ENCODE measurements at places on chromosomes 5 and 9.

- no peak for DNase-seq
These were observed 194.0 kb downstream of the FBXL7 start for GRCh38 chr5:15693933-15694332.

- no peak for DNase-seq
These were observed 202.4 kb upstream of the CDH9 start for GRCh38 chr5:27240791-27241190.

GRCh38 chr9:125544988-125545651 is 161.9 kb downstream of the MAPKAP1 start:
- no peak for DNase-seq

DNA sequence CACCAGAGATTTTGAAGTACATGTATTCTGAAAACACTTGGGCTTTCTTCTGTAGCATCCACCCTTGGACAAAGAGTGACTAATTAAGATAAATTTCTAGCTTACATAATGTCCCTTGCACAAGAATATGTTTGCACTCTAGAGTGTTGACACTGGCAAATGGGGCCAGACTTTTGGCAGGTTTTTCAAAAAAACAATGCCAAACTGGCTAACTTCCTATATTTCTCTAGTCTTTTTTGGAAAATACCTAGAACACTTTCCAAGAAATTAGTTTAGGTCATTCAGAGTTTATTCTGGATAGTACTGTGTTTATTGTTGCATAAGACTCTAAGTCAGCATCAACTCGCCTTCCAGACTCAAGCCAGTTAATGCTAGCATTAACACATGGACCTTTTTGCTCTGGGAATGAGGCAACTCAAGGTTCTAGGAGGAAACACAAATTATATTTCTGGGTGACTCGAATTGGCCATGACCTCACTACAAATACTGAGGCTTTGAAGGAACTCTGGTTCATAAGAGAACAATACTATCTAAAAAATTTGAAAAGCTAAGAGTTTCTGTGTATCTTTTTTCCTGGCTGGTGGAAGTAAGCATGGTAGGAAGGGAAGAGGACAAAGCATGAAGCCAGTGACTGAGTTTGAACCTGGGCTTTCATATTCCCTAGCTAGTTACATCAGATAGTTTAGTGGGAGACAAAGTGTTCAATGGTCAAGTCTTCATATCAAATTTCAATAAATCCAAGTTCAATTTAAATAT is 101.6 kb downstream of the NREP start:
- DNase-seq: no peak

DNA sequence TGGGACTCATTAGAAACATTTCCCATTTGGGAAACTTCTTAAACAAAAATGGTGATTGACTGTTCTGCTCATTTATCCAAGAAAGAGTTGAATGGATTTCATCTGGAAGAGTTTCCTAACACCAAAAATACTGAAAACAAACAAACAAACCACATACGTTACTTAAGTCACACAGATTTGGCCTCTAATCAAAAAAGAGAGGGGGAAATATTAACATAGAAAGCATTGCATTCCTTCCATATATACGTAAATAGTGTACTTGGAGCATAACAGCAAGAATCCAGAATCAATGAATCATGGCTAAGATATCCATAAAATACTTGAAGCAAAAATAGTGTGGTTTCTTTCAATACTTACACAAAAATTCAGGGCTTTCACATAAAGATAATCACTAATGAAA is 189.8 kb upstream of the MAP3K1 start:
- no peak for DNase-seq

GRCh38 chr5:126269511-126269910 is 153.7 kb upstream of the GRAMD2B start:
- DNase-seq: no peak

DNA sequence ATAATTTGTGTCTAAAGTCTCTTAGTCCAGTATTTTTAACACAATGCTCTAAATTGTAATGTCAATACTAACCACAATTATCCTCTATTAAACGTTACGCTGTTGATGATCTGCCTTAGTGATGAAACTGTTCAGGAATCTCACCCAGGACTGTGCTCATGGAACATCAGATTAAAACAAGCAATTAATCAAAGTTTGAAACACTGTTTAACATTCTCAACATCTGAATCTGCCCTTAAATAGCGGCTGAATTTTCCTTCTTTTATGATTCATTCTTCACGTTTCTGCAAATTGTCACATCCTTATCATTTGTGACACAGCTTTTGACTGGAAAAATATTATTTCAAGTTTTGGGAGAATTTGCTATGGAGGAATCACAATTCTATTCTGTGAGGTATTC is 113.8 kb downstream of the MARCHF11 start:
- DNase-seq: no peak

DNA sequence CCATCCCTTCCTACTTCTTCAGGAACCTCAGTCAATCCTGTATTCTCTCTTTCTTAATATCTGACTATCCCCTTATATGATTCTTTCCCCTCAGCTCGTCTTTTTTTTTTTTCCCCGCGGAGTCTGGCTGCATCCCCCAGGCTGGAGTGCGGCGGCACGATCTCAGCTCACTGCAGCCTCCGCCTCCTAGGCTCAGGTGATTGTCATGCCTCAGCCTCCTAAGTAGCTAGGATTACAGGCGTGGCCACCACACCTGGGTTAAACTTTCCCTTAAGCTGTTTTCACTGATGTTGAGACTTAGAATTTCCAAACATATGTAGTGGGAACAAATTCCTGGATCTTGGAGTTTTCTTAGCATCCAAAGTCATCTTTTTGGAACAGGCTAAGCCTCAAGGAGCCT is 13.3 kb upstream of the RUSC2 start:
- DNase-seq: no peak

DNA sequence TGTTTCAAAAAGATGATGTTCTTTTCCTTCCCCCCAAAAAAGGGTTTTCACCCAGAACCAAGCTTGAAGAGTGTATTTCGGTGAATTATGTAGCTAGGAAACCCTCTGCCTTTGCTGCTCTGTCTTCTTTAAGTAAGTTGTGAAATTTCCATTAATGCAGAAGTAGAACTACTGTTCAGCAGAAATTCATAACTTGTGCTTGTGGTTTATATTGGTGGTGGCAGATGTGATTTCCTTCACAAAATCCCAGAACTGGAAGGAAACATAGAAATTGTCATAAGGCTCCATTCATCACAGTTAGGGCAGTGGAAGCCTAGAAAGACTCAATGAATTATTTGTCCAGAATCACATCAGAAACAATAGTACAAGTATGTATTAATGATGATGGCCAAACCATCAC is 42.1 kb upstream of the DAB2 start:
- no peak for DNase-seq

DNA sequence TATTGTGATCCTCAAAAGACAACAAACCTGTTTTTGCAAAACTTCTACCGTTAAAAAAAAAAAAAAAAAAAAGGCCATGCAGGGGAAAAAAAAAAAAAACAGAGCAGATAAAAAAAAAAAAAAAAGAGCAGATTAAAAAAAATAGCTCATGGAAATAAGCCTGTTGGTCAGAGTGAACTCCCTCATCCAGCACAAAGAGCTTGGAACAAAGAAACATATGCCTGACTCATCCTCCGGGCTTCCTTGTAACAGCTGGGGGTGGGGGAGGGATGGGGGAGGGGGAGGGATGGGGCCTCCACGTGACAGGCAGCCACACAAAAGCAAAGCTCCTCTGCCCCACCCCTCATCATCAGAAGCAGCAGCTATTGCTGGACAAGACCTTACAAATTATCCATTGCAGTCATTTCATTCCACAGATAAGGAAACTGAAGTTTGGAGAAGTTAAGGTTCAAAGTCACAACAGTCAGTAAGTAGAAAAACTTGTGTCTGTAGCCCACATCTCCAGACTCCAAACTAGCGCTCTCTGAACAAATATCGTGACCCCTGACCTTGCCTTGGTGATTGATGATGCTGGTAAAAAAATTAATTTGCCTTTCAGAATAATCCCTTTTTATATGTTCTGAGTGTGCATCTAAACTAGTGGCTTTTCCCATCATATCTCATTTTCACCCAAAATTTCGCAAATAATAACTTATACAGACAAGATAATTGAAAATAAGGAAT is 38.9 kb downstream of the SLC35D2 start:
- DNase-seq: no peak

DNA sequence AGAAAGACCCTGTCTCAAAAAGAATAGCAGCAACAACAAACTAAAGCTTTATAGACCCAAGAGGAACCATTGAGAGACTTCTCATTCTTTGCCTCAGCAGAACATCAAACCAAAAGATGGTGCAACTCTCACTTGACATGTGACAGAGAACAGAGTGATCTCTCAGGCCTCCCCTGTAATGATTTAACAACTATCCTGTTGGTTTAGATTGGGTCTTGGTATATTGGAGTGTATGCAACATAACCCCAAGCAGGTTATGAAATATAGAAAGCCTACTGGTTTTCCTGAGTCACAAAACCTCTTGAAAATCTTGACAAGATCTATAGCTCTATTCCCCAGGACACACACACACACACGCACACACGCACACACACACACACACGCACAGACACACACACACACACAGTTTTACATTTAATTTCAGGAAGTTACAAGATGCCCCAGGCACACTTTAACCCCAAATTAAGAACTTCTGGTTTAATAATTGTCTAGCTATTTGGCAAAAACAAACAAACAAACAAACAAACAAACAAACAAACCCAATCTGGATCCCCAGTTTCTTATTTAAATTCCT is 6.5 kb upstream of the FGF1 start:
- DNase-seq: no peak

- DNase-seq: no peak
These were observed 47.7 kb upstream of the BOD1 start for GRCh38 chr5:173664154-173664526.

DNA sequence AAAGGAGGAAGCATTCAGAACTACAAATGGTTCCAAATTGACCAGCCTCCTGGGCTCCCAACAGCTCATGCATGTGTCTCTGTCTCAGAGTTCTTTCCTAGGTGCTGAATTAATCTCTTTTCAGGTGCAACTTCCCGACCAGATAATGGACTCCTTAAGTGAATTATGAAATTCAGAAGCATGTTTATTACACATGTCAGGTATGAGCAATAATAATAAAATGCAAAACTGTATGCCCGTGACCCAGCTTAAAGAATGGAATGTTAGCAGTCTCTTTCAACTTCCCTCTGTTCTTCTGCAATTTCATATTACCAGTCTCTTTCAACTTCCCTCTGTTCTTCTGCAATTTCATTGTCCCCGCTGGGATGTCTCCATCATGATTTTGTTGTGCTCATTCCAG is 60.4 kb downstream of the FBXL7 start:
- no peak for DNase-seq

- DNase-seq: no peak
These were observed 474.2 kb downstream of the MED10 start for GRCh38 chr5:5904113-5904512.

DNA sequence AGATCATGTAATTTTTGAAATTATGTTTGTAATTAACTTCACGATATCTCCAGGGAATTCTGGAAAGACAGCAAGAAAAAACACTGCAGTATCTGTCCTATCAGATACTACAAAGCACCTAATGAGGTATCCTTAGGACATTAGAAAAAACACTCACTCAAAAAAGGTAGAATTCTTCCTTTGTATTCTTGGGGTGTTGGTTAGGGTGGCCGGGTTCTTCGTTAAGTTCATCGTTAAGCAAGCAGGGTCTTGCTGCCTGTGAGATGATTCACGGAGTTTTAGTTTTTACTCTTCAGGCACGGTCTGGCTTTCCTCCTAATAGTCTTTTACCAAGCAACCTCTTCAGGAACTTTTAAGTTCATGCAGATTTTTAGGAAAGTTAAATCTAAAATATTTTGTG is 91.4 kb upstream of the IRX4 start:
- DNase-seq: no peak

DNA sequence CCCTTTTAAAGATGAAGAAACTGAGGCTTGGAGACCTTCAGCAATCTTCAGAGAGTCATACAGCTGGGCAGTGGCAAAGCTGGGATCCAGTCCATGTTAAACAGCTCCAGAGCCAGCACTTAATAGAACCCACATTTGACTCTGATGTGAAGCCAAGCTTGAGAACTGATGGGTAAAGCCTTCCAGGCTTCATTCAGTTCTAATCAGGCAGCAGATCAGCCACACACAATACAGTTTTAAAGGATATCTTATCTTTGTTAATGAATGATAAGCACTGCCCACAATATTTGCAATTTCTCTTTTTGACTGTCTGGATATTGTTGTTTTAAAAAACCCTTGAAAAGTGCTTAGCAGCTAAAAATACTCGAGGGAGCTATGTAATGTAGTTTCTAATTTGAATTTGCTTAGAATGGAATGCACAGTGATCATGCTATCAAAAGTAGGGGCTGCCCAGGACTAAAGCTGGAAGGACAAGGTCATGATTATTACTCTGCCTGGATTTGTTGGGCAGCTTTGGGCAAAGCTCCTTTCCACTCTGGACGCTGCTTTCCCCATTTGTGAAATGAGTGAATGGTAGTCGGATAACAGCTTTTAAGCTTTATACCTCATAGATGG is 31.3 kb upstream of the HTR4 start:
- no peak for DNase-seq

DNA sequence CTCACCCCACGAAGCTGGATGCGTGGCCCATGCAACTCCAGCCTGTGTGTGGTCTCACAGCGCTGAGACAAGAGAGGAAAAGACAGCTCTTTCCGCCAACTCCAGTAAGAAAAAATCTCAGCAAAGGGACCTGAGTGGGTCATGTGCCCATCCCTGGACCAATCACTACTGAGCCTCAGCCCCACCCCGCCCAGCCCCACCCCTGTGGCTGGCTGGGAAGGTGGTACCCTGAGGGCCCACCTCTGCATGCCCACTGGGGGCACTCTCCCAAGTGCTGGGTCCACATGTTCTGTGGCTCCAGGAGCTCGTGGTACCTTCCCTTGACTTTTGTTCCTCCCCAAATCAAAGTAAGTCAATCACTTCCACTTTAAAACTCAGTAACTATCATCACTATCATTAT is 105.1 kb upstream of the SMIM23 start:
- no peak for DNase-seq

DNA sequence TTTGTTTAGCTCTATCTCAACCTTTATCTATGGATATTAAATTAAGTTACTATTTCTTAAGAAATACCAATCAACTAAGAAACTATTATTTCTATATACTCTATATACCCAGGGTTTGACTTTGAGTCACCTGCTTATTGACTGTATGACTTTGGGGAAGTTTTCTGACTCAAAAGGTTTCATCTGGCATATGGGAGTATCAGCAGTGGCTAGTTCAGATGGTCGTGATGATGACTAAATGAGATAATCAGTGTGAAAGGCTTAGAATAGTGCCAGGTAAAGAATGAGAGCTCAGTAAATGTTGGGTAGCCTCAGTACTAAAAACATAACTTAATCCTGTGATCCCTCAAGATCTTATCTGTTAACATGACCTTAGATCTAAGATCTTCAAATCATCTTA is 179.7 kb upstream of the ISL1 start:
- no peak for DNase-seq
